Omental fat pad (tissue), 4 donors: ENCODE measurements at places on chromosomes 6 and 20. TPM values are rescaled to one million over a fixed set of nuclear protein-coding genes. Genes with fewer than 3 reads are reported as not detected.

The CLDN20 gene
- total RNA-seq, result not detected

DNA sequence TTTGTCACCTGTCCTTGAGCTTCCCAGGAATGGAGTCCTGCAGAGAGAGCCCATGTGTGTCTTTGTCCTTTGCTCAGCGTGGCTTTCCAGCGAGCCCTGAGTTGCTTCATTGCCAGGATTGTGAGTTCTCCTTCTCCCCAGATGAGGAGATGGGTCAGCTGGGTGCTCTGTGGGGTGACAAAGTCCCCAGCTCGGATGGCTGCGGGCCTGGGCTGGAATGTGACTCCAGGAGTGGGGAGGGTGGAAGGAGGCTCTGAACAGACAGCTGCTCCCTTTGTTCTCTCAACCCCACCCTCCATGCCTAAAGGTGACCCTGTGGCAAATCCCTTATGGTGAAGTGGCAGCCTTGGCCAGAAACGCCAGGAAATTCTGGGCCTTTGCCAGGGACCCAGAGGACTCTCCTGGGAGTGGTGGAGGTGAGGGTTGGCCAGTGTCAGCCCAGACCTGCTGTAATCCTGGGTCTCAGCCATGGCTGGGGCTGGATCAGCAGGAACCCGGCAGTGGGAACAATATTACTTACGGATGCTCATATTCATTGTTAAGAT, 44.4 kb upstream of the CST5 start:
- no peak for DNase-seq

DNA sequence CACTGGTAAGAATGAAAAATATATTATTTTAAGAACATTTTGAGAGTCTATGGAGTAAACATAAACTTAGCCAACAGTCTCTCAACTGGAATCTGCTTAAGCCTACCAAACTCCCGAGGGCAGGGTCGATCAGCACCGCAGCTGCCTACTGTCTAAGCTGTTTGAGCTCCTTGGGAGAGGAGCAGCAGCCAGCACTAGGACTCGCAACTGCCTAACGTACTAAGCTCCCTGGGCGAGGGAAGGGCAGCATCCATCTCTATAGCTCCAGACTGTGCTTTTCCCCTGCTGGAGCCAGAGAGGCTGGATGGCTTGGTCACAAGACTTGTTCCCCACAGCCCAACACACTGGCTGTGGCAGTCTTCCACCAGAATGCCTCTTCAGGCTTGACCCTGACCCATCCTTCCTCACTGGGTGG, 96.4 kb downstream of the MOXD1 start:
- DNase-seq, result no peak

The B3GAT2 gene
- total RNA-seq, result not detected

DNA sequence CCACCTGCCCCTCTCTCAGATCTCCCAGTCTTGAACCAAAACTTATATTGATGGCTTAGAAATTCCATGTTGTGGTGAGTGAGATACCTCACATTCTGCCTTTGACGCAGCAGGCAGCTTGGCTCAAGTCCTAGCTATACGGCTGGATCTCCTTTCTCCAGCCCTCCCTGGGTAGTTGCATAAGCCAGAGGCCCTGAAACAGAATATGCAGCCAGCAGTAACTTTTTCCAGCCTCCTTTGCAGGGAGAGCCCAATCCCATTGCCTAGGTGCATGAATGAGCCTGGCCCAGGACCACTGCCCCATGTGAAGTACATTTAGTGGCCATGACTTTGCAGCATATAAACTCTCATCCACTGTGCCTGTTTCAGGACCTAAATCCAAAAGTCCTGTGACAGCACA, 202.2 kb upstream of the CDYL start:
- no peak for DNase-seq

GRCh38 chr6:7523922-7524321, 17.5 kb upstream of the DSP start:
- no peak for DNase-seq

The STMND1 gene
- total RNA-seq, result not detected

DNA sequence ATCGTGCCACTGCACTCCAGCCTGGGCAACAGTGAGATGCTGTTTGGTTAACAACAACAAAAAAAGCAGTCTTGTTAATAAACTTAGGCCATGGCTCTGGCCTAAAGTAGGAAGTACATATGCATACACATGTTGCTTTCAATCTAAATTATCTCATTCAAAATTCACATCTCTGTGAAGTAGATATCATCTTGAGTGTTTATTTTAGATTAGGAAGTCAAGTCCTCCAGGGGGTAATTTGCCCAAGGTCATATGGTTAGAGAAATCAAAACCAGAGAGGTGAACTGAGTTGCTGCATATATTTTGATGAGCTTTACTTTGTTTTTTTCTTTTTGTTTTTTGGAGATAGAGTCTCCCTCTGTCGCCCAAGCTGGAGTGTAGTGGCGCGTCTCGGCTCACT, 52.8 kb downstream of the B4GALT5 start:
- no peak for DNase-seq

DNA sequence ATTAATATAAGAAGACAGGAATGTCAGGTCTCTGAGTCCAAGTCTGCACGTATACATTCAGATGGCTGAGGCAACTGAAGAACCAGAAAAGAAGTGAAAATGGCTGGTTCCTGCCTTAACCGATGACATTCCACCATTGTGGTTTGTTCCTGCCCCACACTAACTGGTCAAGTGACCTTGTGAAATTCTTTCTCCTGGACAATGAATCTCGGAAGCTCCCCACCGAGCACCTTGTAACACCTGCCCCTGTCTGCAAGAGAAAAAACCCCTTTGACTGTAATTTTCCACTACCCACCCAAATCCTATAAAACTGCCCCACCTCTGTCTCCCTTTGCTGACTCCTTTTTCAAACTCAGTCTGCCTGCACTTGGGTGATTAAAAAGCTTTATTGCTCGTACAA, 140.4 kb downstream of the SYNE1 start:
- no peak for DNase-seq

GRCh38 chr6:156980948-156981347, 203.8 kb downstream of the ARID1B start:
- DNase-seq, result no peak

DNA sequence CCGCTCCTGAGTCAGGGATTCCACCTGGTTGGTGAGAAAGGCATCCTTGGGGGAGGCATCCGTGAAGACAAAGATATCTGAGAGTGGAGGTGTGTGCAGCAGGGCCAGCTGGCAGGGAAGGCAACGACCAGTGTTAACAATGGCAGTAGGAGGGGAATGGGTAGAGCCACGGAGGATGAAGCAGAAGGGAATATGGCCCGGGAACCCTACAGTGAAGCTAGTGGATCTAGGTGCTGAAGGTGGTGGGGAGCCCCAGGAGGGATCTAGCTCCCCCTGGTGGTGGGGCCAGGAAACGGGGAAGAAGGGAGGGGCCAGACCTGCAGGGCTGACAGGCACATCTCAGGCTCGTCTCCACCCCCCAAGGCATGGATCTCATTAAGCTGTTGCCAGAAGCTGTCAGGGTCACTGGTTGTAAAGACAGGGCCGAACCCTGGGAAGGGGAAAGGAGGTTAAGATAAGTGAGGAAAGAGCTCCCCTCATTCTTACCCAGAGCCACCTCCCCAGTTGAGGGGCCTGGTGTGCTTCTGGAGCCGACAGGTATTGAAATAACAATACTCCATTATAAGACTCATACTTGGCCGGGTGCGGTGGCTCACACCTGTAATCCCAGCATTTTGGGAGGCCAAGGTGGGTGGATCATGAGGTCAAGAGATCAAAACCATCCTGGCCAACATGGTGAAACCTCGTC, 7.3 kb downstream of the VWA7 start:
- DNase-seq, result peak; percentile 71

The LHFPL5 gene
- total RNA-seq, result not detected

DNA sequence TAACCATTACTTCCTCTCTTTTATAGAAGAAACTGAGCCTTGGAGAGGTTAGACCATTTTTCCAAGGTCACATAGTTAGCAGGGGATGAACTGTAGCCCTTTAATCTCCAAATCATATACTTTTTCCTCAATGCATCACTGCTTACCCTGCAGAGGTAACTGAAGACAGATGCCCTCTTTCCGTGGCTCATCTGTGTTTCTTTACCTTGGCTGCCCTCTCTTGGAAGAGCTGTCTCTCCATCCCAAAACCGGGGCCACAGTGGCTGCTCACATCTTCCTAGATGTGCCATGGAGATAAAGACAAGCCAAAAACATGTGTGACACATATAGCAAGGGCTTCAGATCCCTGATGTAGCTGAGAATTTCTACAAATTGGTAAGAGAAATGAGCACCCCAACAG, 581 bp upstream of the ALDH8A1 start:
- DNase-seq, result no peak

The SLC35D3 gene
- not detected for total RNA-seq

The ZNF451 gene
- total RNA-seq, result 57.8 TPM
